IMR-90 (cell line): ENCODE measurements at places on chromosomes 16 and 17. TPM values are rescaled to one million over a fixed set of nuclear protein-coding genes. Genes with fewer than 3 reads are reported as not detected.

DNA sequence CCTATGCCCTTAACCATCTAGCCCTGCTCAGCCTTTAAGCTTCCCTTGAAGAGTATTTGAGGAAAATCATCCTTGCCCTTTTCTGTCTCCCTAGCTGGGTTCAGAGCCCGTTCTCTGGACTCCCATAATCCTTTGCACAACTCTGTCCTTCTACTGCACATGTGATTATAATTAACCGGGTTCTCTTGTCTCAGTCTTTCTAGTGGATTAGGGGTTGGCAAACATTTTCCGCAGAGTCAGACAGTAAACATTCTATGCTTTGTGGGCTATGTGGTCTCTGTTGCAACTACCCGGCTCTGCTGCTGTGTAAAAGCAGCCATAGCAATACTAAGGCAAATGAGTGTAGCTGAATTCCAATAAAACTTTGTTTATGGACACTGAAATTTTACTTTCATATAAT lies 80.0 kb downstream of the CDRT15 start:
- DNase-seq = peak; percentile 57

DNA sequence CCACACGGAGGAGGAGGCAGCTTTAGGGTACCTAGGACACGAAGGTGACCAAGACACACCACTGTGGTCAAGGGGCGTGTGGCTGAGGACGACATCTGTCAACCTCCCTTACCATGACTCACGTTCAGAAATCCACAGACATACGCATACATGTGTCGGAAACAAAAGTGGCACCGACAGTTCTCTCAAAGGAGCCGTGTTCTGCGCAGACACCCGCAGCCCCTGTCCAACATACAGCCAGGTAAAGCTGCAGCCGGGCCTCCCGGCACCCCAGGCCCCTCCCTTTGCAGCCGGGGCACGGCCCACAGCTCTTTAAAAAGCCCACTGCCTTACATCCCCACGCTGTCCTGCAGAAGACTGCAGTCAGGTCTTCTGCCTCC lies 40.5 kb upstream of the KLHDC4 start:
- peak; percentile 54 for DNase-seq

Gene OR4D1
- total RNA-seq = not detected in 2 replicates

Gene DRG2
- total RNA-seq = 35.6 and 43.6 TPM in 2 replicates

Gene CD19
- total RNA-seq = not detected in 2 replicates

DNA sequence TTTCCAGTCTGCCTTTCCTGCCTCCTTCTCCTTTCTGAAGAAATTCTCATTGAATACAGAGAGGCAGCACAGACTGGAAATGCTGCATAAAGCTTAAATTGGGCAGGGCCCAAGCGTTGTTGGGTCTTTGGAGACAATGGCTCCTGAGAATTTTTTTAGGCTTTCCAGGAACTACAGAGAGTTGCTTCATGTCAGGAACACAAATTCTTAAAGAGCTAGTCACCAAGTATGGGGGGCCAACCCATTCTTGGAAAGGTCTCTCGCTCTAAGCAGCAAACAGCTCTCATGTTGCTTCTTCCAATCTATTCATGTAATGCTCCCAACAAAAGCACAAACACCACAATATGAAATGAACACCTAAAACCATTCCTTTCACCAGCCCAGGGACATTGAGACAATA lies 6.9 kb downstream of the HNF1B start:
- peak; percentile 61 for DNase-seq

- DNase-seq = no peak
These were observed 14.2 kb downstream of the USP10 start for GRCh38 chr16:84714028-84714427.

- DNase-seq = no peak
These were observed 31.9 kb upstream of the ABCC11 start for GRCh38 chr16:48279199-48279598.
